Stimulated activated CD8-positive, alpha-beta memory T cell treated with anti-CD3 and anti-CD28 coated beads, Interleukin-15, amount 100 ng/mL, for 24 hours (primary cell): ENCODE measurements at places on chromosomes 3 and 15.
A peak's percentile ranks its signal among the peaks of the same experiment; 100 is the strongest.

- DNase-seq, result no peak
Measured at GRCh38 chr3:148970271-148970670, 21.1 kb upstream of the GYG1 start.

DNA sequence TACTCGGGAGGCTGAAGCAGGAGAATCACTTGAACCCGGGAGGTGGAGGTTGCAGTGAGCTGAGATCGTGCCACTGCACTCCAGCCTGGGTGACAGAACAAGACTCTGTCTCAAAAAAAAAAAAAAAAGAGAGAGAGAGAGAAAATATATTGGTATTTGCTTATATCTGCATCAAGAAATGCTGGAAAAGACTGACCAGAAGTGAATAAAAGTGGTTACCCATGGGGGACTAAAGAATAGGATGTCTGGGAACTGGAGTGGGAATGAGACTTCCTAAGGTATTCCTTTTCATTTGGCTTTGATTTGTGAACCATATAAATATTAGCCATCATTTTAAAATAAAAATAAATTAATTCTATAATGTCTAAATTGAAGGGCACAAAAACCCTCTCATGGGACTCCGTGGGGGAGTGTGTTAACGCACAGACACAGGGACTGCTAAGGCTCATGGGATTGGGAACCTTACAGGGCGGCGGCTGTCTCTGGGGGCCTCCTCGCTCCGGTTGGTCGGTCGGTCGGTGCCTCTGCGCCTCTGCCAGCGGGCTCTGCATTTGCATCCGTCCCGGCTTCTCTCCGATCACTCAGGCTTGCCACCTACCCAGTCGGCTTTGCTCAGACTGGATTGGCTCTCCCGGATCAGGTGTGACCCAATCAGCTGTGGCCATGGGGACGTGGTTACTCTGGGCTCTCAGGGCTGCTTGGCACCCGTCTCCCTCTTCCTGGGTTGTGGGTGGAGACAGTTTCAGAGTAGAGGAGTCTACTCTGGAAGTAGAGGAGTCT lies 12.7 kb upstream of the TSPAN3 start:
- peak; percentile 30 for DNase-seq

DNA sequence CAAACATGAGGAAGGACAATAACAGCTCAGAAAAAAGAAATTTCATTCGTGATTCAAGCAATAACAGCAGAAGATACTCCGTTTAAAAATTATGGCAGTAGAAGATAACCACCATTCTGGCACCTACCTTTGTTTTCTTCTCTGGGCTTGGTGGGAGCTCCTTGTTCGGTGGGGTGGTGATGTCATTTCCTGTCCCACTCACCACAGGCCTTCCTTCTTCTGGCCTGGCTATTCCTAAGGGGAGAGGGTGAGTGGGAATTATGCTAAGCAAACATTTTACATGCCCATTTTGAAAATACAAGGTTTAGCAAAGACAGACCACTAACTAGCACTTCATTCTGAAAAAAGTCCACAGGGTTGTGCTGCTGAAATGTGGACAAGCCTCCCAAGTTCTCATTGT lies 74.4 kb downstream of the DHX30 start:
- no peak for DNase-seq

DNA sequence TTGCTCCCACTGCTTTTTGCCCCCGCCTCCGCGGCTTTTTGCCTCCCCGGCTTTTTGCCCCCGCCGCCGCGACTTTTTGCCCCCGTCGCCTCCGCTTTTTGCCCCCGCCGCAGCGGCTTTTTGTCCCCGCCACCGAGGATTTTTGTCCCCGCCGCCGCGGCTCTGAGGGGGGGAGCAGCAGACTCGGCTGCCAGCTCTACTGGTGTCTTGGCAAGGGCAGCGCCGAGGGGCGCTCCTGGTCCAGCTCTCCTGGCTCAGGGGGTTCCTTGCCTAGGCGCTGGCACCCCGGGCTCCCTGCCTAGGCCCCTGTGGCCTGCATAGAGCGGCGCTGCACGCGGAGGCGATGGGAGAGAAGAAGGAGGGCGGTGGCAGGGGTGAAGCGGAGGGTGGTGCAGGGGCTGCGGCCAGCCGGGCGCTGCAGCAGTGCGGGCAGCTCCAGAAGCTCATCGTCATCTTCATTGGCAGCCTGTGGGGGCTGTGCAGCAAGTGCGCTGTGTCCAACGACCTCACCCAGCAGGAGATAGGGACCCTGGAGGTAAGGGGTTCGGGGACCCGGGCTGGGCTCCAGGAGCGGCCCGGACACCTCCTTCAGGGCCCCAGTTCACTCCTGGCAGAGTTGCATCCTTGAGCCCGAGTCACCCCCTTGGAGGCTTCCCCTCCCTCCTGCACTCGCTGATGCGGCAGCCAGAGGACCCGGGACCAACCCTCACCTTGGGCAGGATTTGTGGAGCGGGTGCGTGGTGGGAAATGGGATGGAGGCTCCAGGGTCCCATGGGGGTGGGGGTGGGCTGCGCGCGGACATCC lies 642.4 kb downstream of the GOLGA6L6 start:
- DNase-seq, result no peak

DNA sequence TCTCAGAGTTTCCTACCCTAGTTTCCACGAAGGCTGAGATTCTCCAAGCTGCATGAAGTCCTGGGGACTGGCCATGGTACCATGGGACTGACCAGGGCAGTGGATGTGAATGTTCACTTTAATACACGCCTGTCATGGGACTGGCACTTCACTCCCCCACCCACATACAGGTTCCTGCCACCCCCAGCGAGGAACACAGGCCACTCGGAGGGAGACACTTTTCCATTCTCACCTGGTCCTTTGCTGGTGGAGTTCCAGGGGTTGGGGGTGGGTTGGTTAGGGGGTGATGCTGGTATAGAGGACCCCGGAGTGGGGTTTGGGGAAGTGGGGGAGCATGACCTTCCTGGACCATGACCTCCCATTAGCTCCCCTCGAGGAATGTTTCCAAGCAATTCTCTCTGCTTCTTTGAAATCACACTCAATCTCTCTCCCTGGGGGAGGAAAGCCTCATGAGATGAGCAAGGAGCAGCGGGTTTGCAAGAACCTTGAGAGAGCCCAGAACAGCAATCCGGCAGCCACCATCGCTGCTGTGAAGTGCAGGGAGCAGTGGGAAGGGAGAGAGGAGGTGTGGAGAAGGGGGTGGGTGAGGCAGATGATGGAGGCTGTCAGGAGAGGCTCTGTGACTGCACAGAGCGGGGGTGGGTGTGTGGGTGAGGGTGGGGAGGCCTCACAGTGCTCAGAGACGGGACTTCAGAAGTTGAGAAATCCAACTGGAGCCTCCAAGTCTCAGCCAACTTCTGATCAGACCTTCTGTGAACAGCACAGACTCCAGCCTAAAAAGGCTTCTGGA lies 69.7 kb downstream of the ADCY5 start:
- DNase-seq, result no peak

DNA sequence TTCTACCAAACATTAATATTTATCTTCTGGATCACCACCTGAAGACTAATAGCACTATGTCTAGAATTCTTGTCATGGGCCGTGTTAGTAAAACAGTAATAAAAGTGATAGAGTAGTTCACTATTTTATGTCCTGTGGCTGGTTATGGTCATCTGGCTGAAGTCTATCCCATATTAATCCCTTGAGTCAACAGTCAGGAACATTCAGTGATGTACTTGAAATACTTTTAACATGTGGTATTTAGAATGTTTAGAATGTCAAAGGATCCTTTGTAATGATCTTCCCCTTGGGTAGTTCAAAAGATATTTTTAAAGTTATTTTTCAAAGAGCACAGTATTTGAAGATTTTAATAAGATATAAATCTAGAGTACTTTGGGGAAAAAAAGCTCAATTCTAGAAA lies 117.0 kb downstream of the MBNL1 start:
- DNase-seq, result no peak

GRCh38 chr3:20573175-20573574 lies 387.2 kb upstream of the SGO1 start:
- no peak for DNase-seq

DNA sequence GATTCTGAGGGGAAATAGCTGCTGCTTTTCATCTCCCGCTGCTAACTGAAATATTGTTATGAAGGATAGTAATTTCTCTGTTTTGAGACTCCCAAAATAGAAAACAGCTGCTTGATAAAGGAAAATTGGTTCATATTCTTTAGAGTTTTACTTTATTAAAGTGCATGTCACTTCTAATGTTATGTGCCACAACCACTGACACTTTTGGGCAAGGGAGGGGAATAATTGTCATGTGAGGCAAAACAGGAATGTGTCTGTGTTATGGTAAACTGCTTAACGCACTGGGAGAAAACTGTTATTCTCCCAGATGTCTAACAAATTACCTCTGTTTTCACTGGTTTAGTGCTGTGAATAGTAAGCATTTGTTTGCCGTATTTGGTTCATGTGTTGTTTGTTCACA lies 201.6 kb downstream of the PDZRN3 start:
- no peak for DNase-seq

- DNase-seq, result no peak
Measured at GRCh38 chr3:134222835-134223234, 27.8 kb downstream of the RYK start.

DNA sequence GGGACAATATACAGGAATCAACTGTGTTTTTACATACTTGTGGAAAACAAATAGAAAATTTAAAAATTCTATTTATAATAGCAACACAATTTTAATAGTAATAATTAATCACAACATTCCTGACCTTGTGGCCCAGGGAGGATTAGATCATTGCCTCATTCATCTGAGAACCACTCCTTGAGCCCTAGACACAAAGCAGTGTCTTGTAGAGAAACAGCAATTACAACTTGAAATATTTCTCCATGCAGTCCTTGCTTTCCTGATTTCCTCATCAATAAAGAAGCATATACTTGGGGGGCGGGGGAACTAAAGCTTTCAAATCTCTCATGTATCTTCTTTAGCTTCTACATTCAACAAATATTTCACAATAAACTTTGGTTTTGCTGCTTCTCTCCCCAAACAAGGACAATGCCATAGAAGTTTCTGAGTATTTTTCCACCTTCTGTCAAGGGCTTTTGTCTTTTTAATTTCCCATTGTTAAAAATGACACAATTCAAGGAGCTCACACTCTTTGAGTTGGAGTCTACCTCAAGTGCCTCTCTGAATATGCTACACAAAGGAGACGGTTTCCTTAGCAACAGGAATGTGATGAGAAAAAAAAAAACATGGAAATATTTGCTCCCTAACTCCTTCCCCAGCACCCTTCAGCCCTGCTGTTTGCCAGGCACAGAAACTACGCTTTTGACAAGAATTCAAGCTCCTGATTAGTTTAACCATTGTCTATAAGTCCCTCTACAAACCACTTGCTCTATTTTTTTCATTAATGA lies 118.8 kb downstream of the ARPP21 start:
- no peak for DNase-seq

DNA sequence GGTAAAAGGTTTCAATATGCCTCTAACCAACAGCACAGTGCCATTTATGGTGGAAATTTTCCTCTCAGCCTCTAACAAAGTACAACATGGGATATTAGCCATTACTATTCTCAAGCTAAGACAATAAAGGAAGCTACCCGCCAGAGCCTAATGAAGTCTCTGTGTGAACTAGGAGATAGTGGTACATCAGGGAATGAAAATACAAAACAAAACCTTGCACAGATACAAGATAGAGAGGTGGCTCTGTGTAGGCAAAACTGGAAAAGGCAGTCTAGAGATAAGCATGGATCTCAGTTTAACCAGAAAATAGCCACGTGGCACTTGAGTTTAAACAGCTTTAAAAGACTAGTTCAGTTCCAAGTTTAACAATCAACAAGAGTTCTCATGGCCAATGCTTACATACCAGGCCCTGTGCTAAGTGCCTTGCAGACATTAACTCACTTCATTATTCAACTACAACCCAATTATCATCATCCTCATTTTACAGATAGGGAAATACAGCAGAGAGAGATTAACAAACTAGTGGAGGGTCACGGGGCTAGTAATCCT lies 279.3 kb downstream of the IGSF11 start:
- DNase-seq, result no peak

DNA sequence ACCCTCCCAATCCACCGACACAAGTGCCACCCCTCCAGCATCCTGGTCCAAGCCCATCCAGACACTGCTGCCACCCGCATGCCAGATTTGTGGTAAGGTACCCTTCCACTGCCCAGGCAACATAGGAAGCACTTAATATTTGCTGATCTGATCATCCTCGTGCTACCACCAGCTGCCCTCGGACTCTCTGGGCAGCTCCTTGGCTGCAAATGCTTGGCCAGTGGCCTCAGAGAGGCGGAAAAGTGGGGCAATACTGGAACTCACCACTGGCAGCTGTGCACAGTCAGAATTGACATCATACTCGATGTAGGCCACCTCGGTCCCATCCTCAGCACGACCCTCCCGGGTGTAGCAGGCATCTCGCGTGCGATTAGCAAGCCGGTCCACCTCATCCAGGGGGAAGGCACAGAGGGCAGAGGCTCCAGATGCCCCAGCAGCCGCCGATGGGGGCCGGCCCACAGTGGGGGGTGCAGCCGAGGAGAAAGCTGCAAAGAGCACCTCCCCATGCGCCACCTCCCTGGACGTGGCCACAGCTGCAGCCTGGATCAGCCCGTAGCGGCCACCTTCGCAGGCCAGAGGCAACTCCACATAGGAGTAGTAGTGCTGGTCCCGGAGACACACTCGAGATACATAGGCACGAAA lies 6.5 kb downstream of the PLXNB1 start:
- no peak for DNase-seq

DNA sequence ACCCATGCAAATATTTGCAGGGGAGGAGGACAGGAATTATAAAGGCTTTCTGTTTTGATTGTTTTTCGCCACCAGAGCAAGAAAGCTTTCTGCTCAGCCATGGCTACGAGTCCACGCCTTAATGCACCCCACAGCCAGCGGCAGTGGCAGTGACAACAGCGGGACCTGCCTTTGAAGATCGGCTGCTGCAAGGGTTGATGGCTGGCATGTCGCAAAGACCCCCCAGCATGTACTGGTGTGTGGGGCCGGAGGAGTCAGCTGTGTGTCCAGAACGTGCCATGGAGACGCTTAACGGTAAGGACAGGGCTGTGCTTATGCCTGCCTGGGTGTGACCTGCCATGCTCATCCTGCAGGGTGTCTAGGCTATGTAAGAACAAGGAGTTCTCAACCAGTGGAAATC lies 5.3 kb downstream of the LRRK1 start:
- DNase-seq, result no peak

DNA sequence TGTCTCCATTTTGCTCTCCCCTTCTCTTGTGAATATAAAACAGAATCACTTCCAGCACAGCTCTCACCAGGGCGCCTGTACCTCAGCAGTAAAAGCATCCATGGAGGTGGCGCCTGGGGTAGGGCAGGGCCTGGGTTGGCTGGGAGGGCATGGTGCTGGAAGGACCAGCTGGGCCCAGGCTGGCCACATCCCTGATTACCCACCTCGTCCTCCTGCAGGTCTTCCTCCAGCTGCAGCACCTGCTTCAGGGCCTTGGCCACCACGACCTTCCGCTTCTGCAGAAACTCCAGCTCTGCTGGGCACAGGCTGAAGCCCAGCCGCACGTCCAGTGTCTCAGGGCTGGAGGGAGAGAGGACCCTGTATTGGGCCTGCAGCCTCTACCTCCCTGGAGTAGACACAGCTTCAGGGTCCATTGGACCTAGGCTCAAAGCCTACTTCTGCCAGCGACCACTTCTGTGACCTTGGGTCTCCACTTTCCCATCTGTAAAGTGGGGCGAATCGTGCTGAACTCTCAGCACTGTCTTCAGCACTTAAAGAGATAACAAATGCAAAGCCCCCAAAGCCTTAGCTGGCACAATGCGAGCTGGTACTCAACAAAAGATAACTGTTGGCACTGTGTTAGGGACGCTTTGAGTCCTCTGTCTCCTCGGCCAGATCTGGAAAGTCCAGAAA lies 23.8 kb downstream of the PLA2G4E start:
- DNase-seq, result no peak
